ENCODE measurements at places on chromosomes 4 and X.

DNA sequence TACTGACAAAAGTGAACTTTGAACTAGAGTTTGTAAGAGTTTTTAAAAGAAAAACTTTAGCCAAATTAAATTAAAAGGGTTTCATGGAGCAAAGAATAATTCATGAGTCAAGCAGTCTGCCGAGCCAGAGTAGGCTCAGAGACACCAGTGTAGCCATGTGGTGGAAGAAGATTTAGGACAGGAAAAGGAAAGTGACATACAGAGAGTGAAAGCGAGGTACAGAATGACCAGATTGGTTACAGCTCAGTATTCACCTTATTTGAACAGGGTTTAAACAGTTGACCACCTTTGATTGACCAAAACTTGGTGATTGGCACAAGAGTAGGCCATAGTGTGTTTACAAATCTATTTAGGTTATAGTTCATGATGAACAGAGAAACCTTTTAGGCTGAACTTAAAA lies 377.8 kb downstream of the KLHL4 start:
- no peak for DNase-seq

DNA sequence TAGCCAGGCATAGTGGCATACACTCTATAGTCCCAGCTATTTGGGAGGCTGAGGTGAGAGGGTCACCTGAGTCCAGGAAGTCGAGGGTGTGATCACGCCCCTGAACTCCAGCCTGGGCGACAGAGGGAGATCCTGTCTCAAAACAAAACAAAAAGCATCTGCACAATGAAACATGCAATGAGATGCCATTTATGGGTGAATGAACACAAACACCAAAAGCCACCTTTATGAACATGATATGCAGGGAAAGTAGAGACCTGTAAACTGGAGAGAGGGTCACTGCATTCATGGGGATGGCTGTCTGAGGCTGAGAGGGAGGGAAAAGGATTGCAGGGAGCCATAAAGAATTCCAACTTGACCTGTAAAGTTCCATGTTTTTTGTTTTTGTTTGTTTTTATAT lies 70.7 kb downstream of the EVC start:
- no peak for DNase-seq

GRCh38 chrX:78997870-78998558 lies 52.8 kb downstream of the P2RY10 start:
- DNase-seq: no peak

DNA sequence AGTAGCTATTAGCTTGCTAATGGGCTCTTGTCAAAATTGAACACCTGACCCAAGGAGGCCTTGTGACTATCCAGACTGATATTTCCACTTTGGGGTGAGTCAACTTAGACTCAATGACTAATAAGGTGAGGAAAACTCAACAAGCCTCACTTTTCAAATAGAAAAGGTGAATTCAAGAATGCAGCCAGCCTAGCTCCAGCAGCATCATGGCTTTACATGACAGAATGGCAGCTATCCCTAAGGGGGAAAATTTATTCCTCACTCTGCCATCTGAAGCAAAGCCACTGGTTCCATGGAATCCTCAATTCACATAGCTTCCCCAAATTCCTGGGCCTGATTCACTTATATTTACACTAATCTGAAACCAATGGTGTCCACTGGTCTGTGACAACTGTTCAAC lies 29.1 kb upstream of the RAB9B start:
- DNase-seq: no peak

DNA sequence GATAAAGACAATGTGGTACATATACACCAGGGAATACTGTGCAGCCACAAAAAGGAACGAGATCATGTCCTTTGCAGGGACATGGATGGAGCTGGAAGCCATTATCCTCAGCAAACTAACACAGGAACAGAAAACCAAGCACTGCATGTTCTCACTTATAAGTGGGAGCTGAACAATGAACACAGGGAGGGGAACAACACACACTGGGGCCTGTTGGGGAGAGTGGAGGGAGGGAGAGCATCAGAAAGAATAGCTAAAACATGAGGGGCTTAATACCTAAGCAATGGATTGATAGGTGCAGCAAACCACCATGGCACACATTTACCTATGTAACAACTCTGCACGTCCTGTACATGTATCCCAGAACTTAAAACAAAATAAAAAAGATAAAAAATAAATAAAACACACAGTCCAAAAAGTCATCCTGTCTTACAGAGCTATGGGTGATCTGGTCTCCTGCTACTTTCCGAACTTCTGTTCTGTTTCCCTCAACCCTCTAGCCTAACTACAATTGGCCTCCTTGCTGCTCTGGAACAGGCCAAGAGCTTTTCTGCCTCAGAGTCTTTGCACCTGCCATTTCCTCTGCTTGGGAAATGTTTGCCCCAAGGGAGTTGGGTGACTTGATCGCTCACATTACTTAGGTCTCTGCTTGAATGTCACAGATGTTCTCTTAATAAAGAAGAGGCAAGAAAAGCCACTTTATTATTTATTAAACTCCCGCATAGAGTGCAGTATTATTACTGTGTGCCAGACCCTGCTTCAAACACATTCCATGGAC lies 1.1 kb upstream of the CD38 start:
- DNase-seq: no peak

DNA sequence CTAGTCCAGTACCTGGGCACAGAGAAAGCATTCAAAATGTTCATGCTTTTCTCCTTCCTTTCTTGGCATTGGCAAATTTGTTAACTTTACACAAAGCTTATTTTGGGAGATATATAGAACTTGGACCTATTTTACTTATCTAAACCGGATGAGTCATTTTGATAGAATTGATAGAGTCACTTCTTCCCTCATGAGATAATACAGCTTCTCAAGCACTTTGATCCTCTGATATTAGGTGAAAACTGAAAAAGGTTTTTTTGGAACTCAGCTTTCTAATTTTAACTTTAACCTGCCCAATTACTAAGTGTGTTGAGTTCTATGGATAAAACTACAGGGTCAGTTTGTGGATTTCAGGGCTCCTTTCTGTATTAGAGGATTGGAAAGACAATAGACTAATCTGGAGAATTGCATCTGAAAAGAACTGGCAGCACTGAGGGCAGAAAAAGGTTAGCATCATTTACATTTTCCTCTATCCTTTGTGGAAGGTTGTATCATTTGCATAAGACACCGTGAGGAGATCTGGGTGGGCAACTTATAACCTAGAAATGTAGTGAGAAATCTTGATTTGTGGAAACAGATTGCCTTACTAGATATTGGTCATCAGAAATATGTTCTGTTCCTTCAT lies 2.4 kb downstream of the WDR44 start:
- DNase-seq: peak; percentile 50

- peak; percentile 81 for DNase-seq
Observed at GRCh38 chr4:650951-651883, 22.9 kb downstream of the ATP5ME start.

- no peak for DNase-seq
Observed at GRCh38 chr4:173135241-173135847, 33.3 kb upstream of the GALNT7 start.

DNA sequence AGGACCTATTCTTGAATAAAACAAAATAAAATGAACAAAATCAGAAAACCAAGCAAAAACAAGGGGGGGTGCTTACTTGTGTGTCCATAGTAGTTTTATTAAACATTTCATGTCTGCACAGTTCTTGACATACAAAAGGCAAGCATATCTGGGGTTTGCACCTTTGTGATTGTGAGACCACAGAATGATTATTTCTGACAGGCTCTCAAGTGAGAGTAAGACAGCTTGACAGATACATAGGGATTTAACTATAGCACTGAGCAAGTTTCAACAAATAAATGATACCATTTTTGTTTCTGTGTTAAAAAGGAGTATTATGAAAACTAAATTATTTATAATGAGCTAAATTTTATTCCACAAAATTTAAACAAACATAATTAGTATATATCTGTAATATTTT lies 712.0 kb upstream of the PCDH10 start:
- no peak for DNase-seq

DNA sequence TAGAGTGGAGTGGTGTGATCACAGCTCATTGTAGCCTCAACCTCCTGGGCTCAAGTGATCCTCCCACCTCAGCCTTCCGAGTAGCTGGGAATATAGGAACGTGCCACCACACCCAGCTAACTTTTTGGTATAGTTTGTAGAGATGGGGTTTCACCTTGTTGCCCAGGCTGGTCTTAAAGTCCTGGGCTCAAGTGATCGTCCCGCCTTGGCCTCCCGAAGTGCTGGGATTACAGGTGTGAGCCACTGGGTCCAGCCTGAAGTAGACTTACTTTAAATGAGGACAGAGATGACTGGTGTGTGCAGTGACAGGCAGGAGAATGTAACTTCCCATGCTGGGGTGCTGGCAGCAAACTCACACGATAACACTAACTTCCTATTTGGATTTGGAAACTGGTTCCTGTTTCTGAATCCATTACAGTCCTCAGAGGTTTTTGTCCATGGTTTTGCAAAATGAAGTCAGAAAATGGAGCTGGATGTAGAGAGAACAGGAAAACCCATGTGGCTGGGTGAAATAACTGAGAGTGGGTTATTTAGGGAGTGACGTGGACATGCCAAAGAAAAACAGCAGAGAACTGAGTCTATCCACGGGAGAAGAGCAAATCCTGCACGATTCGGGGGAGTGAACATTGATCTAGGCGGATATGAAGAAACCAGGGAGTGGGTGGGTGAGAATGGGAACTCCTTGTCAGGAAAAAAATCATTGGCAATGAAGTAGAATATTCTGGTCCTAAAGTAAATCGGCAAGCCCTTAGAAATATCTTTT lies 95.6 kb downstream of the GATB start:
- no peak for DNase-seq

GRCh38 chrX:116726806-116727205 lies 264.0 kb upstream of the CT83 start:
- DNase-seq: peak; percentile 3

DNA sequence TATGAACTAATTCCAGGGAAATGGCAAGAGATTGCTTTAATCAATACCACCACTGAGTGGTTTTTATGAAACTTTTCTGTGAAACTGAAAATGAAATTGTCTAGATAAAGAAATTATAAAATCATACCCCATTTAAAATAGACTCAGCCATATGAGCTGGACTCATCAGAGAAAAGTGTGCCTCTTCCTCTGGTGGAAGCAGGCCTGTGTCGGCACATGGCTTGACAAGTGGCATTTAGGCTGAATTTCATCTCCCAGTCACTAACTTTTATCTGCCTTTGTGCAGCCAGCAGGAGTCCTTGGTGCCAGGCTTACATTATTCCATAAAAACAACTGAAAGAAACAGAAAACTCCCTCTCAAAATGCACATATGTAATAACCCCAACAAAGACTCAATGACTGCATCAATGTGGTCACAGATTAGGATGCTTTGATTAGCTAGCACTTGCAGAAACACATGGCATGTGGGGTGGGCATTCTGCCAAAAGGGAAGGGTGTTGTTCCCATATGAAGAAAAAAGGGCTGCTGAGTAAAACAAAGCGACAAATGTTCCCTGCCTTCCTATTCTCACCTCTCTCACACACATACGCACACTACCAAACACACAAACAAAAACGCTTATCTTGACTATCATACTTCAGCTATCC lies 232.3 kb downstream of the PABPC4L start:
- no peak for DNase-seq

- DNase-seq: peak; percentile 8
Observed at GRCh38 chrX:138745196-138745595, 33.7 kb upstream of the FGF13 start.

DNA sequence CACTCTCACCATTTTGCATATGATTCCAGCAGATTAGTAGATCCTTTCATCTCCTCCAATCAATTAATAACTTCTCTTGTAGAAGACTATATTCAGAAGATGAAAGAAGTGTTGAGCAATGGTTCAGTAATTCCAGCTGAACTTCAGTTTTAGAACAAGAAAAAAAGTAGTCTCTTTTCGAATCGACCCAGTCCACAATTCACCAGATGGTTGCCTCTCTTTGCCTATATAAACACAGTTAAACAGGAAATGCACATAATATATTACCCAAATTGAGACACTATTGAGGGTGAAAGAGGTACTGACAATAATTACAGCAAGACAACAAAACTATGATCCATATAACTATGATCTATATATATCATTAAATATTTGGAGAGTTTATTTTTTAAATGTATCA lies 16.8 kb upstream of the FAM241A start:
- DNase-seq: no peak

- DNase-seq: peak; percentile 80
Observed at GRCh38 chrX:40171513-40172400, 74.0 kb upstream of the BCOR start.

- no peak for DNase-seq
Observed at GRCh38 chr4:149831656-149832208, 16.1 kb upstream of the IQCM start.

DNA sequence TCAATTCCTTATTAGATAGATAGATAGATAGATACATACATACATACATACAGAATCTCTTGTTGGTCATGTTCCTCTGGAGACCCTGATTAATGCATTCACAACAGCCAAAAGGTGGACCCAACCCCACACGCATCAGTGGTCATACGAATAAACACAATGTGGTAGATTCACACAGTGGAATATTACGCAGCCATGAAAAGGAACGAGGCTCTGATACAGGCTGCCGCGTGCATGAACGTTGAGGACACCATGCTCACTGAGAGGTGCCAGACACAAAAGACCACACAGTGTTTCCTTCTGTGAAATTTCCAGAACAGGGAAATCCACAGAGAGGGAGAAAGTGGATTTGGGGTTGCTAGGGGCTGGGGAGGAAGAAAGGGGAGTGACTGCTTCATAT lies 136.7 kb downstream of the CRLF2 start:
- no peak for DNase-seq

DNA sequence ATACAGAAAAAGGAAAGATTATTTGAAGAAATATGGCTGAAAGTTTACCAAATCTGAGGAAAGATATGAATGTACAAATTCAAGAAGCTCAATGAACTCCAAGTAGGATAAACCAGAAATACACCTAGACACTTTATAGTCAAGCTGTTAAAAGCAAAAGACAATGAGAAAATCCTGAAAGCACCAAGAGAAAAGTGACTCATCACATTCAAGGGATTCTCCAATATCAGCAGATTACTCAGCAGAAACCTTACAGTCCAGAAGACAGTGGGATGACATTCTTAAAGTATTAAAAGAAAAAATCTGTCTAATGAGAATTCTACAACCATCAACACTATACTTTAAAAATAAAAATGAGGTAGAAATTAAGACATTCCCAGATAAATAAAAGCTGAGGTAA lies 223.8 kb upstream of the ZCCHC13 start:
- DNase-seq: no peak

DNA sequence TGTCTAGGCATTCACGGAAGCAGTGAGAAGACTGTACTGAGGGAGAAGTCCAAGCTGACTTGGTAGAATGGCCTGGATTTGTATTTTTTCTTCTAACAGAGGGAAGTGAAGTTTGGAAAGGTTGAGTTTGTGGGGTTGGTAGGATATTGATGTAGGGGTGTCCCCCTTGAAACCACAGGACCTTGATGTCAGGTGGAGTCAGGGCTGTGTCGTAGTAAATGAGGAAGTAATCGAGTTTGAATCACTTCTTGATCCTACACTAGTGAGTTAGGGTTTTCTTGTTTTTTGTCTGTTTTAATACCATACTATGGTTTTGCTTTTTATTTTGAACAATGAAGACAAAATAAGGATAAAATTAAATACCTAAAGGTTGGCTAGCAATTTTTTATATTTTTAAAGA lies 30.1 kb upstream of the ANAPC4 start:
- DNase-seq: no peak

DNA sequence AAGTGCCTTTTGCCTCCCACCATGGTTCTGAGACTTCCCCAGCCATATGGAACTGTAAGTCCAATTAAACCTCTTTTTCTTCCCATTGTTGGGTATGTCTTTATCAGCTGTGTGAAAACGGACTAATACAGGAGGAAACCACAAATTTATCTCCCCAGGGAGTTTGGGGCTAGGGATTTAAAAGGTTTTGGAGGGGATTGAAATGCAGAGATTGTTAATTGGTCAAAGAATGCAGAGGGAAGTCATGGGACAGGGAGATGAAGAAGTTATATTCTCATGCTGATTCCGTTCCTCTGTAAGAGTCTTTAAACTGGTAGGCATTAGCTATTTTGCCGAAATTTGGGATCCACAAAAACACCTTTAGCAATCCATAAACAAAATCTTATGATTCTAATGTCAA lies 57.9 kb downstream of the TKTL2 start:
- no peak for DNase-seq
